ENCODE measurements at places on chromosomes 16 and 17.

- no peak for DNase-seq
Measured at GRCh38 chr16:57009643-57010170, 20.4 kb downstream of the NLRC5 start.

DNA sequence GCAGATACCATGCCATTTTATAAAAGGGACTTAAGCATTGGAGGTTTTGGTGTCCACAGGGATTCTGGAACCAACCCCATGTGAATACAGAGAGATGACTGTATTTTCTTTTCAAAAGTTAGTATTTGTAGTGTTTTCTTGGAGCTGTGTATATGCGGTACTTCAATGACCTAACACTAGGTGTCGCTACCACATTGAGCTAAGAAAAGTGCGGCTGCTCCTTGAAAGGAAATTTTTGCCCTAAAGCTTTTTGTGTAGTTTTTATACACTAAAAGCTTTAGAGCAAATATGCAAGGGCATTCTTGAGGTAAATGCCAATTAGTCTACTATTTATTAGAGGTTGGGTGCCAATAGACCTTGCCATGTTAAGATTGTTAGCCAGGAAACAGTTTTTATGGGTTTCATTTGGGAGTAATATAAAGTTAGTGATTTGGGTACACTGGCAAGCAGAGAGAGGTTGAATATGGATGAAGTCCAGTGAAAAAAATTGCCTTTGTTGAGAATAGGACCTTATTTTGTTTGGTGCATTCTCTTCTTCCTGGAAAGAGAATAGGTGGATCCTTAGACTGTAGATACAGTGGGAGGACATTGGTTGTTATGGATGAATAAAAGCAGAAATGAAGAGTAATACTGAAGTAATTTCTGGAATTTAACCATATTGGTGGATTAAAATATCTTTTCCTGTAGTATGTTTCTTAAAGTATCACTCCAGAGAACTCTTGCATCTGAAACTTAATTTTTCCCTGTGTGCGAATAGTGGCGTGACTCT is 43.3 kb downstream of the BCAS3 start:
- peak; percentile 6 for DNase-seq

DNA sequence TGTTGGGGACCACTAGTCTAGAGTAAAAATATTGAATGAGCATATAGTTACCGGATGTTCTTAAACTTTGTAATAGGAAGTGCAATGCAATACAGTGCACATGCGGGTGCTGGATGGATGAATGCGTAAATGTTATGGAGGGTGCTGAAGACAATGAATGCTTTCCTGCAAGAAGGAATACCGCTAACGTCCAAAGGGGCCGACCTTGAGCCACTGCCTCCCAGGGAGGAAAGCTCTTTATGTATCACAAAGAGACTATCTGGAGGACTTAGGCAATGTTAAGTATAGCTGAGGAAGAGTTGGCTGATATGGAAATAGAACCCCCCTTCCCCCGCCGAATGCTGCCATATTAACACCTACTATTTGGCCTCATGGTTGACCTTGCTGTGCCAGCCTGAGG is 27.5 kb upstream of the SHCBP1 start:
- no peak for DNase-seq

- DNase-seq = no peak
Measured at GRCh38 chr17:37368577-37368976, 7.2 kb upstream of the C17orf78 start.

DNA sequence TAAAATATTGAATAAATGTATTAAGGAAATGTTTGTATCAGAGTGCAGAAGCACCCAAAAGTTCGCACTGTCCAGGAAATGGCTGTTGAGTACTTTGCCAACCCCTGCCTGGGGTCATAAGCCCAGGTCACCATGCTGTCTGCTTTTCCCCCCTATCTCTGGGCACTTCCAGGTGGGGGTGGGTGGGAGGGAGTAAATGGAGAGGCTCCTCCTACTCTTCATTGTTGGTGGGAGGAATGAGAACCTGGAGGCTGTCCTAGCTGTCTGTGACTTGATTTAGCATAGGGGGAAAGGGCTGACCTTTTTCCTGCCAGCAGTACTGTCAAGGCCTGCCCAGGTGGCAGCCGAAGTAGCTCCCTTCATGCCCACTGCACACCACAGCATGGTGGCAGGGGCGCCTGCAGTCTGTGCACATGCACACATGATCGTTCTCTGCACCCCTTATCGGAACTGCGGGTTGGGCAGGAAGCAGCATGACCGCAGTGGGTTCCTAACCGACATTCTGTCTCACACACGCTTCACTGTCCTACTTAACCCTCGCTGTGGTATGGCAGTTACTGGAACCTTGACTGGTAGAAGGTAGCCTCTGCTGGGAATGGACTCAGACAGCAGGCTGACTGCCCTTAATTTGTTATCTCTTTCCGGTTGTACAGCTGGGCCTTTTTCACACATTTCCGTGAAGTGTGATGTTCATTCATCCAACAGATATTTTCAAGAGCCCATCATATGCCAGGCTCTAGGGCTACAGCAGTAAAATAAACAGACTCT is 41.5 kb downstream of the LDHD start:
- DNase-seq = peak; percentile 58

GRCh38 chr16:6682142-6682811 is 650.4 kb upstream of the RBFOX1 start:
- no peak for DNase-seq

- DNase-seq = peak; percentile 37
Measured at GRCh38 chr17:40026816-40027613, 11.8 kb downstream of the CSF3 start.

DNA sequence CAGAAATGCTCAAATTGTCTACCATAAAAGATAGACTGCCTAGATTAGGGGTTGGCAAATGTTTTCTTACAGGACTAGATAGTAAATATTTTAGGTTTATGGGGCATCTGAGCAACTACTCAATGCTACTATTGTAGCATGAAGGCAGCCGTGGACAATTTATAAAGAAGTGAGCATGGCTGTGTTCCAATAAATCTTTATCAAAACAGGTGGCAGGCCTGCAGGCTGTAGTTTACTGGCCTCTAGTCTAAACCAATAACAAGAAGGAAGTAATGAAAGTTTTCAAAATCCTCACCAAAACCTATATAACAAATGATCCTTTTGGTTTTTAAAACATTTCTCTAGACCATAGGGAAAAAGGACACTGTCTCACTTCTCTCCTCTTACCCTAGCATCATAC is 105.2 kb downstream of the PRKCB start:
- DNase-seq = no peak

- DNase-seq = no peak
Measured at GRCh38 chr16:64102654-64103053, 1019.2 kb downstream of the CDH11 start.

- no peak for DNase-seq
Measured at GRCh38 chr16:68265078-68265920, 973 bp downstream of the SLC7A6 start.

DNA sequence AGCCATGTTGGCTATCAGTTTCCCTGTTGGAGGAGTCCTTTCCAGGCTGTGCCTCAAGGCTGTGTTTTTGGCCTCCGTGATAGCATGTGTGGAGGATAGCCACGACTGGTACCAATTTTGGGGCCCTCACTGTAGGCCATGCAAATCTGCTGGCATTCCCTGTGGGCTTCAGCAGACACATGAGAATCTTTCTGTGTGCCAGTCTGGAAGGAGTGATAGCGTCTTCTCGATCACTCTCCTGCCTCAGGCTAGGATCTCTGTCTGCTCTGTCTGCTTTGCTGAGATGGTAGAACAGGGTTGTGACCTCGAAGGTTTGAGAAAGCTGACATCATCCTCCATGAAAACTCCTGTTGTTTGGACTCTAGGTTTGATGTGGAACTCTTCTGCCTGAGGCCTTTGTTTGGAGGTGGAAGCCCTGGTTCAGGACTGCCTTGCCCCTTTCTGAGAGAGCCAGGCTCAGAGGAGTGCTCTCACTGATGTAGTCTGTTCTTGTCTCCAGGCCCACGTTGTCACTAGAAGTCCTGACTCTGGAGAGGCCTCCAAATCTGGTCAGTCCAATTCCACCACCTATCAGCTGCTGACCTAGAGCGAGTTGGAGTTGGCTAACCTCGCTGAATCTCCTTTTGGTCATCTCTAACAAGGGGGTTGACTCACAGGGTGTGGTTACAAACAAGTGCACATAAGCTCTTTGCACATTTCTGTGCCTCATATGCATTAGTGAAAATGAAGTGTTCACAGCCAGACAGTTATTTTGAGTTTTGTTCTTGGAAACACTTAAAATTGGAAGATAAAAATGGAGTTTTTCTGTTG is 12.1 kb upstream of the EDC4 start:
- DNase-seq = no peak

- no peak for DNase-seq
Measured at GRCh38 chr17:28404007-28404406, 2.0 kb downstream of the SLC46A1 start.

DNA sequence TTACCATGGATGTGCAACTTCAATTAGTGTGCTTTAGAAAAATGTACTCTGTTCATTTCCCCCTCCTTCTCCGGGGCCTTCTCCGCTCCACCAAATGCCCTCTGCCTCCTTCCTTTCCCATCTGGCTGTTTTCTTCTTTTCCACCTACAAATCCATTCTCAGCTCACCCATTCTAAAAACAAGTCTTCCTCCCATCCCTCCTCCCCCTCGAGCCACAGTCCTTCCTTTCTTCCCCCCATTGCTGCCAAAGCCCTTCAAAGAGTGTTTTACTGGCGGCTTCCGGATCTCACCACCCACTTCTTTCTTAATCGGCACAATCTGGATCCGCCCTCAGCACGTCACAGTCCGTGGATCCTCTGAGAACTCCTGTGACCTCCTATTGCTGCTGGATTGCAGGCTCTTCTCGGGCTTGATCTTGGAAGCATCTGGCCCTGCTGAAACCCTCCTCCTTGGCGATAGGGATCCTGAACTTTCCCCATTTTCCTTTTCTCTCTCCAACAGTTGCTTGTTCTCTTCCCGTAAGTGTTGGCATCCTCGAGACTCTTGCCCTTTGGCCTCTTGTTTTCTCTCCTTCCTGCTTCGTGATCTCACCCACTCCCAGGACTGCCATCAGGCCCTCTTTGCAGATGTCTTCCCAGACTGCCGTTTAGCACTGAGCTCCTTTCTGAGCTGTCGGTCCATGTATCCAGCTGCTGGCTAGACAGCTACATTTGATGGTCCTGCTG is 36.0 kb upstream of the FBXO47 start:
- DNase-seq = peak; percentile 19

- DNase-seq = no peak
Measured at GRCh38 chr16:540645-541340, 13.3 kb downstream of the CAPN15 start.

GRCh38 chr17:76385892-76386786 is 1.7 kb downstream of the SPHK1 start:
- peak; percentile 60 for DNase-seq

DNA sequence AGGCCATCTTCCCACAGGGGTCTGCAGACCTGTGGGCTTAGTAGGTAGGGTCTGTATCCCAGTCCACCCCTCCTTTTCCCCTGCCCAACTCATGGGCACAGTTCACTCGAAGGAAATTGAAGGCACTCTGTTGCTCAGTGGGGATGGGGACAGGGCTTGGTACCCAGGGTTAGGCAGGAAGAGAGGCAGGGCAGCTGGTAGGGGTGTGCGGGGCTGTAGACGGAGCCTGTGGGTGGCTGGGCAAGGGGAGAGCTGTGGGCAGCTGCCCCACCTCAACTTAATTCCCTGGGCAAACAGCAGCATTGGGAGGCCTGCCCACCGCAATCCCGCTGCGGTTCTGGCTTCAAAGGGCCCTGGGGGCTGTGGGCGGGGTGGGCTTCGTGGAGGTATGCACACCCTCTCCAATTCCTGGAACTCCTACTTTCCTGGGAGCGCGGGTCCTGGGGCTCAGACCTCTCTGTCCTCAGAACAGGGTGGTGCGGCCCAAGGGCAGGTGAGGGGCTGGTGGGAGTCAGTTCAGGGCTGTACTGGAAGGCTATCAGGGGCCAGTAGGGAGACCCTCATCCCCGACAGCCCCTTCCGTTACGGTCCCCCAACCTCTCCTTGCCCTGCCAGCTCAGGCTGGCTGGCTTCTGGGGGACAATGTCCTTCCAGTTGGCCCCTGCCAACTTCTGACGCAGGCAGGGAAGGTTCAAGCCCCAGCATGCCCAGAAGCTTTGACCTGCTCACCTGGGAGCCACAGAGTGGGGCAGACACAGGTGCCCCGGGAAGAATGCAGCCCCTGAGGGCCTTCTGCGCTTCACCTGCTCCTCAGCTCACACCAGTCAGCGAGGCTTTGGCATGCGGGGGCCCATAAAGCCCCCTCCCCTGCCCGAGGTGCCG is 9.1 kb downstream of the FOXJ1 start:
- DNase-seq = no peak

- no peak for DNase-seq
Measured at GRCh38 chr17:75114552-75115314, 5.0 kb downstream of the ARMC7 start.

DNA sequence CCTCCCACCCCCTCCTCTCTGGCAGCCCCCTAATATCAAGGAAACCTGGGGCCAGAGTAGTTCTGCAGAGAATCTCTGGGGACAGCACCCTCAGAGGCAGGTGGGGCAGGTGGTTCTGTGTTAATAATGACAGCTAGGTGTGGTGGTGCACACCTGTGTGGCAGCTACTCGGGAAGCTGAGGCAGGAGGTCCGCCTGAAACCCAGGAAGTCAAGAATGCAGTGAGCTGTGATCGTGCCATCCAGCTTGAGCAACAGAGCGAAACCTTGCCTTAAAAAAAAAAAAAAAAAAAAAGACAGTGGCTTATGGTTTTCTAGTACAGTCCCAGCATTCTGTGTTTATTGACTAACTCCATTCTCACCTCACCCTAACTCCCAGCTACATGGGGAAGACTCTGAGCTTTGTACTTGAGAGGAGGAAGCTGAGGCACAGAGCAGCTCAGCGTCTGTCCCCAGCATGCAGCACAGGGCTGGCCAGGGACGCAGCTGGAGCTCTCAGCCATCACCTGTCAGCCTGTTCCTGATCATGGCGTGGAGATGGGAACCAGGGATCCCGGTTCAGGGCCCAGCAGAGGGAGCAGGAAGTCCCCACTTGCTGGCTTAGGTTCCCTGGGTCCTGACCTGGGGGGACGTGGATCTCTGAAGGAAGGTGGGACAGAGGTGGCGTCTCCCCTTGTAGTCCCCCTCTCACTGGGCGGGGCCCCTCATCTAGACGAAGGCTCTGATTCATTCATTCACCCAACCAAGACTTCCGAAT is 6.1 kb downstream of the DBNDD1 start:
- no peak for DNase-seq

- no peak for DNase-seq
Measured at GRCh38 chr16:25052530-25052929, 37.4 kb upstream of the ARHGAP17 start.

DNA sequence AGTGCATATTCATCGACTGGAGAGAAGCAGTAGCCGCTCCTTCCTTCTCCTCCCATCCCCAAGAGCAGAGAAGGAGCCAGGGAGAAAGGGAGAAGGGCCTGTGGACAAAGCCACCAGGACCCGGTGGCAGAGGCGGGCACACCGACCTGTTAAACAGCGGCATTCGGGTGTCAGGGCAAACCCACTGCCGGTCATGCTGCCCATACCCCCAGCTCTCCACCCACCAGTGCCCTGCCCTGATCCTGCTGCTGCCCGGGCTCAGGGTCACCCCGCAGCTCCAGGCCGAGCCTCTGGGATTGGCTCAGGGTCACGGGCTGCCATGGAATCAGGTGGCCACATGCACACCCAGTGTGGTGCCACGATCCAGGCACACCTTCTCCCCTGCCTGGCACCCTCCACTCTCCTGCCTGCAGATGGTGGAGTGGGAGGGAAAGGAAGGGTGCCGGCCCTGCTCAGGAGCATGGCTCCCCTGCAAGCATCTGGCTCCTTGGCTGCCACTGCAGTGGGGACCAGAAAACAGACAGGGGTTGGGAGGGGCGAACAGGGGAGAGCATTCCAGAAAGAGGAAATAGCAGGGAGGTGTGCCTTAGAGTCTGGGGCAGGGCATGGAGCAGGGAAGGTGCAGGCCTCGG is 18.3 kb upstream of the RASD1 start:
- DNase-seq = no peak

GRCh38 chr17:70924776-70925175 is 755.4 kb downstream of the KCNJ2 start:
- no peak for DNase-seq

All from stimulated activated CD8-positive, alpha-beta memory T cell treated with anti-CD3 and anti-CD28 coated beads, Interleukin-15, amount 100 ng/mL, for 4 hours (primary cell).